ENCODE measurements at places on chromosomes 13 and 19.
A peak's percentile ranks its signal among the peaks of the same experiment; 100 is the strongest.

DNA sequence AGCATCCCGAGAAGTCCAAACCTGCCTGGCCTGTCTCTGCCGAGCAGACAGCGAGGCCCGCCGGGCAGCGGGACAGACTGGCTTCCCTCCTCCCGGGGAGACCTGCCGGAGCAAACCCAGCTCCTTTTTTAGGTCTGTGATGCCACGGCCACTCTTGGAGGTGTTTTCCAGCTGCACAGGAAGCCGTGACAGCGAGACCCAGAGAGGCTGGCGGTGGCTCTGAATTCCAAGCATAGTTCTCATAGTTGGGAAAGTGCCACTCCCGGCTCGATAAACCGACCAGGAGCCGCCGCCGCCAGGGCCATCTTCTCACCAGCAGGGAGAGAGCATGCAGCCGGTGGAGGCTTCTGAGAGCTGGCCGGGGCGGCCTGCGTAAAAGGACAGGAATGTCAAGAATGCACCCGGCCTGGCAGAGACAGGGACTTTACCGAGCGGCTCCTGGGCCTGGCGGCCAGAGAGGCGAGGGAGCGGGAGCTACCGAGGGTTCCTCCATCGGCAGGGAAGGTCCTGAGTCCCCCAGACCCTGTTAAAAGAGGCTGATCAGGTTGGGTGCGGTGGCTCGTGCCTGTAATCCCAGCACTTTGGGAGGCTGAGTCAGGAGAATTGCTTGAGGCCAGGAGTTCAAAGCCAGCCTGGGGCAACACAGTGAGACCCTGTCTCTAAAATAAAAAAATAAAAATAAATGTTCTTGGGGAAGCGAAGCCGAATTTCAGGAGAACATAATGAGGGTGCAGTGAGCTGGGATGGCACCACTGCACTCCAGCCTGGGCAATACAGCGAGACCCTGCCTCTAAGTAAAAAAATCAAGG, 64.9 kb downstream of the GADD45B start:
- DNase-seq = no peak

GRCh38 chr13:74796157-74796556, 662.0 kb upstream of the KLF12 start:
- DNase-seq = peak; percentile 2

DNA sequence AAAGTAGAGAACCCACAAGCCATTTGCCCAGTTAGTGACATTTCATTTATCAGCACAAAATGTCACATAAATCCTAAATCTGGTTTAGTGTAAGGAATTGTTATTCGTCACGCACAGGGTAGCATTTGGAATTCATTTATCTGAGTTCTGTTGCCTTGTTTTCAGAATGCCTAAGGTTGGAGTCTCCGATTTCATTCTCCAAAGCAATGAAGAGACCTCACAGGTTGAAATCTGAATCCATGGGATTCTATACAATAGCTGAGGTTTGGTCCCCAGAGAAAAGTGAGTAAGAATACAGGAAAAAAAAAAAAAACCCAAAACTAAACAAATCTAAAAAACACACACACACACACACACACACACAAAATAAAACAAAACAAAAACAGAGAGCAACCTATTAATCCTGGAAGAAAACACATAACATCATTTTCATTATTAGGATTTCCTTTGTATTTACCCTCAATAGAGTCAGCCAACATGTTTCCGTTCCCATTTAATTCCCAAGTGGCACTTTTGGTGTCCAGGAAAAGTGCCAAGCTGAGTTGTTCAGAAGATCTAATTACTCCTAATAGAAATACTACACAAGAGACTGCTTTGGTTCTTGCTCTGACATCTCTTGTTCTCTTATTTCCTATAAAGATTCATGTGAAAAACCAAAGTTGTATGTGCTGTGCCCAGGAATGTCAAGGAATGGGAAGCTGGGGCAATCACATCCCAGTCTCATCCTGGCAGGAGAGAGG, 36.2 kb upstream of the LRCH1 start:
- no peak for DNase-seq

DNA sequence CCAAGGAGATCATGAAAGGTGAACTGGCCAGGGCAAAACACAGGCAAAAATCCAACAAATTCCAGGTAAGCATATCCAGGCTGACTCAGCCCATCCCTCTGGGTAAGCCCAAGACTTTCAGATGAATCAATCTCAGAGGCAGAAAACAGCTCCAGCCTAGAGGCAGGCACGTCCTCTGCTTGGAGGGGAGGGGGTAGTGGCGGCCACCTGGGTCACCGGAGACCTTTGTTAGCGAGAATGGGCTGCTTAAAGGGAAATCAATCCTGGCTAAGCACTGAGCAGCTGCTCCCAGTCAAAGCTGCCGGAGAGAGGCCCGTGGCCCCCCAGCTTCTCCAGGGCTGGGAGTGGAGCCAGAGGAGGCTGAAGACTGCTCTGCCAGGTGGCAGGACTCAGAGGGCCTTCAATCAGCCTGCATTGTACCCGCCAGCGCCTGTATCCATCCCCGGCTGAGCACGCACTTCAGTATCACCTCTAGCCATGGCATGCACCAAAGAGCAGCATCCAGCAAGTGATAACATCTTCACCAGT, 48.2 kb downstream of the PIN1 start:
- peak; percentile 9 for DNase-seq

DNA sequence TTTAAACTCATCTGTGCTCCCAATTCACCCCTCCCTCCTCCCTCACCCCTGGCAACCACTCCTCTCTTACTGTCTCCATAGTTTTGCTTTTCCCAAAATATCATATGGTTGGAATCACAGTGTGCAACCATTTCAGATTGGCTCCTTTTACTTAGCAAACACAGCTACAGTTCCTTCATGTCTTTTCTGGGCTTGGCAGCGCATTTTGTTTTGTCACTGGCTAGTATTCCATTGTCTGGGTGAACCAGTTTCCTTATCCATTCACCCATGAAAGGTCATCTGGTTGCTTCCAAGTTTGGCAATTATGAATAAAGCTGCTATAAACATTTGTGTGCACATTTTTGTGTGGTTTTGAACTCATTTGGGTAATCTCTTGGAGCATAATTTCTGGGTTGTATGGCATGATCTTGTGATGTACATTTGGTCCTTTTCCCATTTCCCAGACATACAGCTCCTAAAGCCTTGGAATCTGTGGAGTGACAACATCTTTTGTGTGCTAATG, 23.9 kb upstream of the GAS6 start:
- DNase-seq = no peak

- DNase-seq = no peak
Measured at GRCh38 chr13:20128459-20128931, 32.4 kb downstream of the GJA3 start.

- no peak for DNase-seq
Measured at GRCh38 chr13:73578251-73578875, 519.6 kb downstream of the KLF5 start.

- DNase-seq = no peak
Measured at GRCh38 chr13:54744747-54745146, 1716.1 kb downstream of the OLFM4 start.

All from amygdala (tissue), 56 donors.